Memory B cell (primary cell): ENCODE measurements at places on chromosomes 1 and 21.

DNA sequence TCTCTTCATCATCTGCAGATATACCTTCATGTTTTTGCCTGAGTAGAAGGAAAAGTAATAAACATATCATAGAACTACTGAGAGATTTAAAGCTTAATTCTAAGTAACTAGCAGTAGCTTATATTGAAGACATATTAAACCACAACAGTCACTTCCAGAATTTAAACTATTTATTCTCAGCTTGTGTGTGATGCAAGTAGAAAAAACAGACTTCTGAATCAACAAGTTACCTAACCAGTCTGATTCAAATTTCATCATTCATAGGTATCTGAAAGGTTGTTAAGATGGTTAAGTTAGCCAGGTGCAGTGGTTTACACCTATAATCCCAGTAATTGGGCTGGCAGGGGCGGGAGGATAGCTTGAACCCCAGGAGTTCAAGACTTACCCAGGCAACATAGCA is 41.9 kb downstream of the SPAG17 start:
- DNase-seq: no peak

- DNase-seq: no peak
These were observed 411.3 kb downstream of the DISC1 start for GRCh38 chr1:232037774-232038388.

DNA sequence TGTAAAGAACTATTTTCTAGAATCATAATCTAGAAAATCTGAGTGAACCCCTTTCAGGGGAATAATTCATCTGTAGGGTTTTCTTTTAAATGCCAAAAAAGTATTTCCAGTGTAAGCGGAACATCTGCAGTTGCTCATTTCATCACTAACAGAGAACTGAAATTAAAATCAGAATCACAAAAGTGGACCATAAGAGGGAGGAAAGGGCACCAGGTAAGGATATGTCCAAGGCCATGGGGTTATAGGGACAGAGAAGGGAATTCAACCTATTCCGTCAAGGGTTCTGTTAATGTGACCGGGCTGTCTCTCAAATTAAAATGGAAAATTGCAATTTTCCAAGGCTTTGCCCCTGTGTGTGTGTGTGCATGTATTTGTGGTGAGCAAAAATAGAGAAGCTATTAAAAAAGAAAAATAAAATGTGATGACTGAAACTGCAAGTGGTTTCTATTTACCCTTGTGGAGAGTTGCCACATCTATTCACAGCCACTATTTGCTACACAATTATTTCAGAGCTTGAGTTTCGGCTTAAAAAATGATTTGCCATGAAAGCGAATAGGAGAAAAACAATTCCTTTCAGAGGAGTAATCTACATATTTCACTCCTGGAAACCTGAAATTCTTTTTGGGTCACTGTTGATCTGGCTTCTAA is 53.1 kb downstream of the APP start:
- DNase-seq: no peak

GRCh38 chr1:77506771-77507170 is 175.7 kb downstream of the ZZZ3 start:
- no peak for DNase-seq
